ENCODE measurements at places on chromosomes 6 and 20.

GRCh38 chr20:31972471-31973021, 4.6 kb downstream of the XKR7 start:
- DNase-seq, result no peak

DNA sequence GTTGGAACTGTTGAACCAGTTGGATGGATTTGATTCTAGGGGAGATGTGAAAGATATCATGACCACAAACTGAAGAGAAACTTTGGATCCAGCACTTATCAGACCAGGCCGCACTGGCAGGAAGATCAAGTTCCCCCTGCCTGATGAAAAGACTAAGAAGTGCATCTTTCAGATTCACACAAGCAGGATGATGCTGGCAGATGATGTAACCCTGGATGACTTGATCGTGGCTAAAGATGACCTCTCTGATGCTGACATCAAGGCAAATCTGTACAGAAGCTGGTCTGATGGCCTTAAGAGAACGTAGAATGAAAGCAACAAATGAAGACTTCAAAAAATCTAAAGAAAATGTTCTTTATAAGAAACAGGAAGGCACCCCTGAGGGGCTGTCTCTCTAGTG, 72.8 kb upstream of the CDYL start:
- DNase-seq, result no peak

GRCh38 chr6:131001111-131001736, 61.8 kb downstream of the EPB41L2 start:
- DNase-seq, result no peak

- no peak for DNase-seq
Measured at GRCh38 chr6:168232989-168233874, 86.3 kb downstream of the DACT2 start.

DNA sequence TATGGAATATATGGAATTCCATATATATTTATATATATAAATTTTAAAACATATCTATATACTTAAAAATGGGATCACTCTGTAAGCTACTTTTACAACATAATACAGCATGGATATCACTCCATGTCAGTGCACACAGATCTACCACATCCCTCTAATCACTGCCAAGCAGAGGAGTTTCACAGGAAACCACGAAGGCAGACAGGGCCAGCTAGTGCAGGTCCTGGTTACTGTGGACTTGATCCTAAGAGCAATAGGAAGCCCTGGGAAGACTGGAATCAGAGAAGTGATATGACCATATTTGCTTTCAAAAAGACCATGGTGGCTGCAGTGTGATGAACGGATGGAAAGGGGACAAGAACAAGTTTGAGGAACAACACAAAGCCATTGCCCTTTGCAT, 40.0 kb upstream of the NRN1 start:
- no peak for DNase-seq

- no peak for DNase-seq
Measured at GRCh38 chr6:1738558-1739081, 128.9 kb downstream of the FOXC1 start.

GRCh38 chr6:9461188-9461587, 953.7 kb downstream of the TFAP2A start:
- no peak for DNase-seq

DNA sequence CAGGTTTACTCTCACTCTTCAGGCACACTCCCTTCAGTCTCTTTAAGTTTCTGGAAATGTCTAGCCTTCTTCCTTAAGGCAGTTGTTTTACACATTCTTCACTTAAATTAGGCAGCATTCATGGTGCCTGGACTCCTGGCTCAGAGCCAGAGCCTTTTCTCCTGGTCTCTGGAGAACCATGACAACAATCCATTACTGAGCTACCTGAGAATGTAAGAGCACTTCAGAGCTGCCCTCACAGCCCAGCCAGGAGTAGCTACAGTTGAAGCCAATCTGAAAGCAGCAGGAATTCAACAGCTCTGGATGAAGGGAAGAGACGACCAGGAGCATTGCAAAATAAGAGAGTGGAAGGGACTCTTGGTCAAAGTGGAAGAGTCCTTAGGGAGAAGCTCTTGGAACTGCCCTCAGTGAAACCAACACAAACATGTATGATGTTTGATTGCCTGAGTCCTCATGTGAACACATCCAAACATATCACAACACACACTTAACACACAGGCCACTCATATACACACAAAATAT, 416.8 kb upstream of the SPTLC3 start:
- no peak for DNase-seq

GRCh38 chr6:165487347-165487746, 175.7 kb downstream of the PDE10A start:
- DNase-seq, result no peak

GRCh38 chr6:14079971-14080370, 37.6 kb upstream of the CD83 start:
- no peak for DNase-seq

- DNase-seq, result no peak
Measured at GRCh38 chr6:140779341-140779740, 1353.4 kb upstream of the GJE1 start.

DNA sequence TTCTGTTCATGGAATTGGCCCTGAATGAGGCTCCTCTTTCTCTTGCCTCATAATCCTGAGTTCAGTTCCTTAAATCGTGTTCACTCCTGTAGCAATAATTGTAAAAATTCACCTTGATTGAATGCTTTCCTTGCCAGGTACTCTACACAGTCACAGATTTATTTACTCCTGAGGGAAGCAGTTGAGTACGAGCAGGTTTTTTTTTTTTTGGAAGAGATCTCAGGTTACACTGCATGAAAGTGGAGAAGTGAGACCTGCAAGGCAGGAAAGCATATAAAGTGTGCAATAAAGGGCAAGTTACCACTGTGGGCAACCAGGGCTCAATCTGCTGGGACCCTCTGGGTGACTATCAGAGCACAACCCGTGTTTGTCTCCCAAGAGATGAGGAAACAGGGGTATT, 93.0 kb upstream of the DOK5 start:
- DNase-seq, result no peak

GRCh38 chr6:124869416-124869815, 92.8 kb upstream of the RNF217 start:
- no peak for DNase-seq

GRCh38 chr6:139172567-139172966, 37.7 kb downstream of the HECA start:
- DNase-seq, result no peak

DNA sequence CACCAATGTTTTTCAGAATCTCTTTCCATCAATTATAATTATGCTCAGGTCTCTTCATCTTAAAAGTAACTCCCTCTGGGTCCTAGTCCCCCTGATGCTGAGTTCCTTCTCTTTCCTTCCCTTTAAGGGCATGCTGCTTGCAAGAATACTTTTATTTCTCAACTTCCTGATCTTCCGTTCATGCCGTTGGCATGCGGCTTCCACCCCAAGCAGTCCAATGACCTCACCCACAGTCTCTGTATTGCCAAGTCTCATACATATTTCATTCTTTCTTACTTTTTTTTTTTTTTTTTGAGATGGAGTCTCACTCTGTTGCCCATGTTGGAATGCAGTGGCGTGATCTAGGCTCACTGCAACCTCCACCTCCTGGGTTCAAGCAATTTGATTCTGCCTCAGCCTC, 83.5 kb downstream of the NDUFAF5 start:
- peak; percentile 38 for DNase-seq

- DNase-seq, result no peak
Measured at GRCh38 chr6:122715725-122716124, 63.8 kb upstream of the FABP7 start.

DNA sequence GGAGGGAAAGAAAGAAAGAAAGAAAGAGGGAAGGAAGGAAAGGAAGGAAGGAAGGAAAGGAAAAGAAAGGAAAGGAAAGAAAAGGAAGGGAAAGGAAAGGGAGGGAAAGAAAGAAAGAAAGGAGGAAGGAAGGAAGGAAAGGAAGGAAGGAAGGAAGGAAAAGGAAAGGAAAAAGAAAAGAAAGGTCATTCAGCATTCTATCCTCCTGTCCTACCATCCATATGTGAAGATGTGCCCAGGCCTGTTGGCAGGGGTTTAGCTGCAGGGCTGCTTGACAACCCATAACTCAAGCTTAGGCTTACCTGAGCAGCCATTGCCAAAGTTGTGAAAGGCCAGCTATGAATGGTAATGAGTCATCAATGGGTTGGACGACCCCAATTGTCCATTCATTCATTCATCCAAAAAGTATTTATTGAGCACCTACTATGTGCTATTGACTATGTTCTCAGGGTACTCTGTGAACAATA, 49.9 kb upstream of the OCSTAMP start:
- no peak for DNase-seq

GRCh38 chr6:56890683-56891429, 64.1 kb upstream of the BEND6 start:
- DNase-seq, result no peak

- DNase-seq, result no peak
Measured at GRCh38 chr6:42507195-42507594, 55.5 kb upstream of the TRERF1 start.

- DNase-seq, result no peak
Measured at GRCh38 chr6:135667691-135668455, 170.3 kb upstream of the AHI1 start.

GRCh38 chr6:87754828-87755227, 52.8 kb upstream of the AKIRIN2 start:
- DNase-seq, result no peak

GRCh38 chr6:57305107-57305506, 12.3 kb upstream of the PRIM2 start:
- no peak for DNase-seq

- no peak for DNase-seq
Measured at GRCh38 chr6:37516920-37517405, 17.3 kb upstream of the CCDC167 start.

GRCh38 chr6:161029195-161029809, 37.7 kb downstream of the MAP3K4 start:
- no peak for DNase-seq

GRCh38 chr6:4606821-4607704, 169.1 kb upstream of the CDYL start:
- DNase-seq, result no peak

GRCh38 chr6:16402581-16402900, 164.2 kb downstream of the GMPR start:
- DNase-seq, result no peak

GRCh38 chr20:37329481-37330165, 16.3 kb upstream of the SRC start:
- no peak for DNase-seq

- DNase-seq, result no peak
Measured at GRCh38 chr6:144630857-144631256, 345.7 kb downstream of the UTRN start.

DNA sequence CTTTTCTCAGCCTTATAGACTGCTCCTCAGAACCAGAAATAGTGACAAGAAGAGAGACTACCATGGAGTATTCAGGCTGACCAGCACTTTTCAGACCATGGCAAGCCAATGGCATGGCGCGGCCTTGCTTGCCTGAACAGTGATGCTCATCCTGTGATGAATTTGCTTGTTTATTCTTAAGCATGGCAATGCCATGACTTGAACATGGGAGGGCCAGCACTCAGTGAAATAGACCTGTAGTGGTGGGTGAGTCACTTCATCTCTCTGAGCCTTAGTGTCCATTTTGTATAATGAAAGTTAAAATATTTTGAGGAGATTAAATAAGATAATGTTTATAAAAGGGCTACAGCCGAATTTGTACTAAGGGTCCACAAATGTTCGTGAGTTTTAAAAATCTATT, 79.1 kb downstream of the LRRC1 start:
- DNase-seq, result no peak

GRCh38 chr6:151179321-151179720, 60.4 kb upstream of the AKAP12 start:
- DNase-seq, result no peak

DNA sequence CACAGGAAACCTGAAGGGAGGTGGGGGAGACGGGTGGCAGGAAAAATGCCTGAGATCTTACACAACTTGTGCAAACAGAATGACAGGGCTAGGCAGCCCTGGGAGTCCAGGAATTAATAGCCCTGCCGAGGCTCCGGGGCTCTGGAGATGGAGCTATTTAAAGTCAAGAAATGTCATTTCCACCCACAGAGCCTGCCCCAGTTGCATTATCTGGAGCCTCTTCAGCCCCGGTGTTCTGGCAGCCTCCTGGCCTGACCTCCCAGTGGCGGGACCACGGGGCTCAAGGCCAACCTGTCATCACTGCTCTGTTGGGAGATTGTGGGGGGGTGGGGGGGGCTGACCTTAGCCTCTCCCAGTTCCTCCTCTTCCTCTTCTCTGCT, 28.5 kb upstream of the SCUBE3 start:
- no peak for DNase-seq

DNA sequence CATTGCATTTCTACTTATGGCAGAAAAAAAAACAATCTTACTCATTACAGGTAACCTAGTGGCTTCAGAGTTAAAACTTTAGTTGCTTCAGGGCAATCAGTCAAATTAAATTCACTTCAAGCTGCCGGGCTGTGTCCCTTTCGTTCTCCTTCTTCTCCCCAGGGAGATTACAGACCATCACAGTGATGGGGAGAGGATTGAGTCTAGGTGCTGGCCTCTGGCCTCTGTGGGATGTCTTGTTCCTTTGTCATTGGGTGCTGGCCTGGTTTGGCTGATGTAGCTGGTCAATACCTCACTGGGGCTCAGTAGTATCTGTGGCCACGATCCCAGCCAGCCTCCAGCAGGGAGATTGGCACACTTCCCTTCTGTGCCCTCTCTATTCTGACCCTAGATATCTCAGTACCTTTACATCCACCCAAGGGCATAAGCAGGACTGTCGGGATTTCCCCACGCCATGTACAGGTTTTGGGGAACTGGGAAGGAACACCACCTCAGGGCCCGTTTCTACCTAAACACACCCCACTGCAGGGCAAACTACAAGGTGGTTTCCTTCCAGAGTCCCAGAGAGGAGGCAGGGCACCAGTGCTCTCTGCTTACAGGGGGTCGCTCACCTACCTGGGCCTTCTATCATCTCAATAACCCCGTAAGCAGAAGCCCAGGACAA, 15.4 kb downstream of the FYN start:
- no peak for DNase-seq

DNA sequence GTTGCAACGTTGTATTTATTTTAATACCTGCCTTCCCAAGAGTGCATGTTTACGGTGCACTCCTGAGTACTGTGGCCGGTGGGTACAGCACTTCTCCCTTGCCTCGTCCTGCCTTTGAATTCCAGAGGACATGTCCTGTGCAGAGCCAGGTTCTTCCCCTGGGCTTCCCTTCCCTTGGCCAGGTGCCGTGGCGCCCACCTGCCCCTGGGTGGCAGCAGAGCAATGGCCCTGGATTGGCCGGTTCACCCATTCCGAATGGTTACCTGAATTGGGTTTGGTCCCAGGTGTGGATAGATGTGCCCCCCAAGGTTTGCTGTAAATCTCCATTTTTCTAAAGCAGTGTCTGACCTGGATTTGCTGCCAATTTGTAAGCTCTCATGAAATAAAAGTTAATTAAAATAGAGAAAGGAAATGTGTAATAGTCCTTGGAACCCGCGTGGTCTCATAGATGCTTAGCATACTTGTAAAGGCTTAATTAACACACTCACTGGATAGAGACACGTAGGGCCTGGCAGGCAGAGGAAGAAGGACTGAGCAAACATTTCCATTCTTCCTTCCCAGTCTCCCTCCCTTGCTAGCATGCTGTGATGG, 40.6 kb downstream of the DTD1 start:
- DNase-seq, result no peak

DNA sequence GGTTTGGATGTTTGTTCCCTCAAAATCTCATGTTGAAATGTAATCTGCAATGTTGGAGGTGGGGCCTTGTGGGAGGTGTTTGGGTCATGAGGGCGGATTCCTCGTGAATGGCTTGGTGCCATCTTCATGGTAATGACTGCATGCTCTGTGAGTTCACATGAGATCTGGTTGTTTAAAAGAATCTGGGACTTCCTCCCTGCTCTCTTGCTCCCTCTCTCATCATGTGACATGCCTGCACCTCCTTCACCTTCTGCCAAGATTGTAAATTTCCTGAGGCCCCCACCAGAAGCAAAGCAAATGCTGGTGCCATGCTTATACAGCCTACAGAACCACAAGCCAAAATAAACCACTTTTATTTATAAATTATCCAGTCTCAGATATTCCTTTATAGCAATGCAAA, 250.3 kb upstream of the PLN start:
- DNase-seq, result no peak
